ENCODE measurements at places on chromosomes 7 and 10.

- no peak for DNase-seq
These were observed 113.2 kb upstream of the MYO3A start for GRCh38 chr10:25820874-25821273.

DNA sequence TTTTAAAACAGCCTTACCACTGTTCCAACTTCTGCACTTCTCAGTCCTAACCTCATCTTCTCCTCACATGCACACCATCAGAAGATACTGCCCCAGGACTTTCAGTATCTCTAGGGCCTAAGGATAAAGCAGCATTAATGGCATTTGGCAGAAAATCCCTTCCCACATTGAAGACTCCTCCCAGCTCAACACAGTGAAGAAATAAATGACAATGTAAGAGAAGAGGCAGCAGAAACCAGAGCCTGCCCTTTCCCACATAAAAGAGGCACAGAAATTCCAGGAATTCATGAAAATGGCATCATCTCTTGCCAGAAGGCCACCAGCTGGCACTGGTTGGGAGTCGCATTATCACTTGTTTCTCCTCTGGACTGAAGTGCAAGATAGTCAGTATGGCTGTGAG, 3.7 kb downstream of the GCC1 start:
- no peak for DNase-seq

DNA sequence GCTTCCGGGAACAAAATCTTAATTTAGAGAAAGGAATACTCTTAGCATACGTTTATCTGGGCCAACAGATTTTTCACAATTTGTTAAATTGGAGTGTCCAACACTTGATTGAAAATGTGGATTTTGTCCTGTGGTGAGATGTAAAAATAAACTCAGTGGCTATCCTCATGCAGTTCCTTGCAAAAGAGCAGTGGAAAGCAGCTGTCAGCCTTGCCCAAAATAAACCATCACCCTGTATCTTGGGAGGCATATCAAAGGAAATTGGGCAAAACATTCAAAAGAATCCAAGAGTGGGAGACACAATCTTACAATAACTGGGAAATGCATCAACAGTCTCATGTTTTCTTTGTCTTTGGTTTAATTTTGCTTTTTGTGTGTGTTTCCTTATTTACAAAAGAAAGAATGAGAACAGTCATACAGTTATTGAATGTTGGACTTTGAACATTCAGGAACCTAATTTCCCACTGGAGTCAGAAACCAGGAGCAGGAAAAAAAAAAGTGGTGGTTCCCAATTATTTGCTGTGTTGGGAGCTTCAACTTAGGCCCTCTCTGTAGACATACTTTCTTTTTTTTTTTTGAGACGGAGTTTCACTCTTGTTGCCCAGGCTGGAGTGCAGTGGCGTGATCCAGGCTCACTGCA, 44.4 kb upstream of the DGKI start:
- DNase-seq, result no peak

GRCh38 chr7:22632674-22633073, 94.3 kb upstream of the IL6 start:
- DNase-seq, result no peak

GRCh38 chr10:34494012-34494411, 321.1 kb downstream of the PARD3 start:
- DNase-seq, result no peak

DNA sequence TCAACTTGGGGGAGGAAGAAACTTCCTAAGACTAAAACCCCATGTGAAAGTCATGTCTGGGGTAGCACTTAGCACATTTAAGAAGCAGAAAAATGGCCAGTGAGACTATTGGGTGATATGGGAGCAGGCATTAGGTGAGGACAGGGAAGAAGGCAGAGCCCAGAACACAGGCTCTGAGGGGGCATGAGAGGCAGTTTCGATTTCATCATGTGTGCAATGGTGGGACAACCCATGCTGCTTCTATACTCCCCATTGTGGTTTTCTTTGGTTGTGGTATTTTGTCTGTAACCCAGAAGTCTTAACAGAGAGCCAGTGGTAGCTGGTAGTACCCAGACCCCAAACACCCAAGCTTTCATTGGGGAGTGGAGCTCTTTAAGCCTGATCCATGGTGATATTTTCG, 752.0 kb downstream of the GRID1 start:
- DNase-seq, result no peak

GRCh38 chr10:118505363-118505762, 90.1 kb downstream of the PRLHR start:
- no peak for DNase-seq

GRCh38 chr7:44112231-44112996, 8.3 kb downstream of the AEBP1 start:
- no peak for DNase-seq

DNA sequence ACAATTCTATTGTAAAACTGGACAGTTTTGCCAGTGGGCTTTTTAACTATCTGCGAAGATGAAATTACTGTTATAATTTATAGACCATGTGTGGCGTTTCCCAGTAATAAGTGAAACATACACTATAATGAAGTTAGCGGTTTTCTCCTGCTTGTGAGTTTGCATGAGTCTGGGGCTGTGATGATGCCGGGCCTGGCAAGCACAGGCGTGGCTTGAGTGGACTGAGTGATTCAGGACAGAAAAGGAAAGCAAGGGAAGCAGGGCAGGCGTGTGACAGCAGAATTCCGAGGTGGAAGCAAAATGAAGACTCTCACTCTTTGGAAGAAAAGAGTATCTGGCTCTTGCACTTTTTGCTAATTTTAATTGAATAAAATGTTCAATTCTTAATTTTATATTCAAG, 90.5 kb downstream of the CUL1 start:
- no peak for DNase-seq

DNA sequence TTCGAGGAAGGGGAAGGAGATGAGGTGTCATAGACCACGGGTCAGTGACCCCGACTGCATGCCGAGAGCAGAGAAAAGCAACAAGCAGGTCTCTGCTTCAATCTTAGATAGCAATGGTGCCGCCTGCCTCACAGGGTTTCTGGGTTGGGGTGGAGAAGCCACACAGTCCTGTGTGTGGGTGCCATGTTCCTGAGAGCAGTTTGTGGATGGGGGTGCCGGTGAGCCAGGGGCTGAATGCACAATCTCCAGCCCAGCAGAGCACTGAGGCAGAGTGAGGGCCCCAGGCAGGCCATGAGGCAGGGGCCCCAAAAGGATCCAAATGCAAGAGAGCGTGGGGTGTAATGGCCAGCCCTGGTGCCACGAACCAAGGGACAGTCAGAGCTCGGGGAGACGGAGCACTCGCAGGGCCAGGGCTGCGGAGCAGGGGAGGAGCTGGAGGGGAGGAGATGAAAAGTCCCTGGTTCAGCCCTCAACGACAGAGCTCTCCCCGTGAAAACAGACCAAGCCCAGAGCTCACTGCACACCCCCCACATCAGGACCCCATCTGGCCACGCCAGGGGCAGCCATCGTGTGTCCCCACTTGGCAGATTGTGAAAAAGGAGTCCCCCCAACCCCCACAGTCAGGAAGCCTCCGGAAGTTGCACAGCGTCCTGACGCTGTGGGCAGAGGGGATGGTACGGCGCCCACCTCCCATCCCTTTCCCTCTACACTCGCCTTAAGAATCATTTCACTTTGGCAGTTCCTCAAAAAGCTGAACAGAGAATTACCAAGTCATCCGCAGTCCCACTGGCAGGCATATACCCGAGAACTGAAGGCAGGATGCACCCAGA, 19.9 kb downstream of the WDR86 start:
- DNase-seq, result no peak

GRCh38 chr10:96374004-96374403, 15.2 kb upstream of the OPALIN start:
- DNase-seq, result no peak

- DNase-seq, result no peak
These were observed 267.9 kb upstream of the TCERG1L start for GRCh38 chr10:131579251-131580071.

DNA sequence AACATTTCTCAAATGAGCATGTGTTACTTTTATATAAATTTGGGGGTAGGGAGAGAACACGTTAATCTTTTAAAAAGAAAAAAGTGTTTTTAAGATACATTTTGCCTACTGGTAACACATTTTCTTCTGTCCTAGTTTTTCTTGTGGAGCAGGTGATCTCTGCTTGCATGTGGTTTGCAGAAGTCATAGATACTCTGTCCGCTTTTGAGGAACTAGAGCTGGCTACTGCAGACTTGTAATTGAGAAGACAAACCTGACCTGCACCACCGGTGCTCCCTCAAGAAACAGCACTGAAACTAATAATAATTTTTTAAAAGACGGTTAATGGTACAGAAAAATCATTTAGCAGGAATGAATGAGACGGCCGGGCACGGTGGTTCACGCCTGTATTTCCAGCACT, 243.1 kb downstream of the KIAA1217 start:
- no peak for DNase-seq

DNA sequence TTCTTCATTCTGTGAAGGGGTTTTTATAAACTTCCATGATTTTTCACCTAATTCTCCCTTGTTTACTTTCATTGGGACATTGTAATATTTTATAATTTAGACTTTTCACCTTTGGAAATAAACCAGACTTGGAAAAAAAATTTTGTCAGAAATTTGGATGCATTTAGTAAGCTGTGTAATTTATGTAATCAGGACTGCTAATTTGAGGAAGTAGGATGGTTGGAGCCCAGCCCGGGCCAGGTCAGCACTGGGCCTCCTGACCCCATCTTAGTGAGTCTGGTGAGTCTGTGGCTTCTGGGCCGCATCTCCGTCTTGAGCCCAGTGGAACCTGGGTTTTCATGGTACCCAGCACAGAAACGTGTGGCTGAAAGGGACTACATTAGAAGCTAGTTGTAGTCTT, 27.6 kb upstream of the ZNF32 start:
- DNase-seq, result no peak

- DNase-seq, result no peak
These were observed 115.4 kb downstream of the NT5C2 start for GRCh38 chr10:103077491-103078308.

DNA sequence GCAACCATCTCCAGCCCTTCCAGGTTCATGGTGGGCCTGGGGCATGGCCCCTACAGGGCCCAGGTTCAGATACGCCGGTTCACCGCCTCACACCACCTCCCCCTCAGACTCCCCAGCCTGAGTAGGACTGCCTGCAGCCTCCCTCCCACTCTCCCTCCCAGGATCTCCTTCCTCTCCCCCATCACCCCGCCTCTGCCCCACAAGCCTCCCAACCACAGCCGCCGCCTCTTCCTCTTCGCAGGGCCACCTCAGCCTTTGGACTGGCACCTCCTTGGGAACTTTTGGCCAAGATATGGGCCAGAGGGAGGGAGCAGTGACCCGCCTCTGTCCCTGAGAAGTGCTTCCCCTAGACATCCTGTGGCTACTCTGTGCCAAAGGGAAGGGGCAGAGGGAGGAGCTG, 9.3 kb downstream of the KCNIP2 start:
- no peak for DNase-seq

GRCh38 chr7:140714331-140715040, 18.0 kb downstream of the NDUFB2 start:
- no peak for DNase-seq

- no peak for DNase-seq
These were observed 4.8 kb upstream of the REPIN1 start for GRCh38 chr7:150363872-150364271.

- DNase-seq, result no peak
These were observed 56.2 kb downstream of the PTPRE start for GRCh38 chr10:127963136-127963535.

- DNase-seq, result no peak
These were observed 22.4 kb upstream of the PRSS58 start for GRCh38 chr7:142280263-142280662.
